Caki2 (cell line): ENCODE measurements at places on chromosomes 12 and 14.

- no peak for DNase-seq
Measured at GRCh38 chr14:64654901-64655300, 49.3 kb upstream of the PLEKHG3 start.

- no peak for DNase-seq
Measured at GRCh38 chr12:2672863-2673262, 121.9 kb upstream of the FKBP4 start.

GRCh38 chr12:62860020-62860419, 74.9 kb downstream of the PPM1H start:
- DNase-seq: no peak

DNA sequence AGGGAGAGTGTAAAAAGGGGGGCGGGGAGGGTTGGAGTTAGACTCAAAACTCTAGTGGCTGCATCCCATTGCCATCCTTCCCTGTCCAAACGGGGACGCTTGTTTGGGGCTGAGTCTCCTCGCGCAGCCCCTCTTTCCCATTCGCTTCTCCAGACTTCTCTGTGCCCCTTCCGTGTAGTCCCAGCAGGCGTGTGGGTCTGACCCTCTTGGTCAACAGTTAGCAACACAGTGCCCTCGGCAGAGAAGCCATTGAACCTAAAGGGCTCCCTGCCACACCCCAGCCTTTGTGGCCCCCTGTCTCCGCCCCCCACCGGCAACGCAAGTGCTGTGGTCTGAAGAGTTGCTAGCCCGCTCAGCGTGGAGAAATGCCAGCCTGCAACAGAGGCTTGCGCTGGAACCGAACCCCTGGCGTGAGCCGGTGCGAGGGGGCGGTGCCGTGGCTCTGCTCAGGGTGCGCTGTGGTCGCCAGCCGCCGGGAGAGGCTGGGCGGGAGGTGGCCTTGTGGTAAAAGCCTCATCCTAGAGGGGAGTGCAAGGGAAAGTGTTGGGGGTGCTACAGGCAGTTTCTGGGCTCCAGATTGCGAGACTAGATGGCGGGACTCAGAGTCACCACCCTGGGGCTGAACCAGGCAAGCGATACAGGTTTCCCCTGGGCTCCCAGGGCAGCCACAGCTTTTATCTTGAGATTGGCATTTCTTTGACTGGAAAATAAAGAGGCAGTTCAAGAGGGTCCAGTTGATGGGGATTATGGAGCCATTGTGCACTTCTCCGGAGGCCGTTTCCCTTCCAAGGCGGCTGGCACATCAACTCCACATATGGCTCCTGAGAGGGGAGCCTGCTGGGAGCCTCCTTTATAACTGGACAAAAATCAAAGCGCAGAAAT, 2.1 kb downstream of the PLXNC1 start:
- no peak for DNase-seq
